ENCODE measurements at places on chromosomes 11 and 22. TPM values are rescaled to one million over a fixed set of nuclear protein-coding genes. Genes with fewer than 3 reads are reported as not detected.

Gene PTPMT1
- total RNA-seq: 80.7 TPM

Gene TRPM5
- total RNA-seq: under 0.01 TPM

Gene OR5AP2
- total RNA-seq: not detected

Gene RAB39A
- not detected for total RNA-seq

Gene TNRC6B
- total RNA-seq: 33.9 TPM

Gene PRDM10
- 8.0 TPM for total RNA-seq

Gene OR8G5
- not detected for total RNA-seq

Gene KDM4E
- total RNA-seq: not detected

Gene MPPED2
- 1.2 TPM for total RNA-seq

Gene CRYBB2
- not detected for total RNA-seq
